NCI-H2081 (cell line): ENCODE measurements at places on chromosomes 2 and 18.

DNA sequence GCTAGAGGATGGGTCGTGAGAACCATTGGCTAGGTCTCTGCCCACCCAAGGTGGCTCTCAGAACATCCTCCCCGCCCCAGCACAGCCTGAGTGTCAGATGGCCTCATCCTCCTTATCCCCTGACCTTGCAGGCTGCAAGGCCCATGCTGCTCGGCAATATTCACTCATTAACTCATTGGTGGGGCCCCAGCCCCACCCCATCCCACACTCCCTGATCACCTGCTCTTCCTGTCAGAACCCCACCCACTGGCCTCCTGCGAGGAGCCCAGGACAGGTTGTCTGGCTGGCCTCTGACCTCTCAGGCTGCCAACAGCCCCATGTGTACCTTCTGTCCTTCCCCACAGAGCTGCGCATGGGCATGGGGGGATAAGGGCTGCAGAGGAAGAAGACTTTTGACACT lies 5.3 kb downstream of the ADCY3 start:
- DNase-seq = no peak

- DNase-seq = no peak
These were observed 66.1 kb downstream of the COLEC12 start for GRCh38 chr18:434410-434809.

GRCh38 chr2:16409849-16410248 lies 255.8 kb downstream of the CYRIA start:
- no peak for DNase-seq

GRCh38 chr2:175597286-175597685 lies 404.8 kb downstream of the LNPK start:
- no peak for DNase-seq

DNA sequence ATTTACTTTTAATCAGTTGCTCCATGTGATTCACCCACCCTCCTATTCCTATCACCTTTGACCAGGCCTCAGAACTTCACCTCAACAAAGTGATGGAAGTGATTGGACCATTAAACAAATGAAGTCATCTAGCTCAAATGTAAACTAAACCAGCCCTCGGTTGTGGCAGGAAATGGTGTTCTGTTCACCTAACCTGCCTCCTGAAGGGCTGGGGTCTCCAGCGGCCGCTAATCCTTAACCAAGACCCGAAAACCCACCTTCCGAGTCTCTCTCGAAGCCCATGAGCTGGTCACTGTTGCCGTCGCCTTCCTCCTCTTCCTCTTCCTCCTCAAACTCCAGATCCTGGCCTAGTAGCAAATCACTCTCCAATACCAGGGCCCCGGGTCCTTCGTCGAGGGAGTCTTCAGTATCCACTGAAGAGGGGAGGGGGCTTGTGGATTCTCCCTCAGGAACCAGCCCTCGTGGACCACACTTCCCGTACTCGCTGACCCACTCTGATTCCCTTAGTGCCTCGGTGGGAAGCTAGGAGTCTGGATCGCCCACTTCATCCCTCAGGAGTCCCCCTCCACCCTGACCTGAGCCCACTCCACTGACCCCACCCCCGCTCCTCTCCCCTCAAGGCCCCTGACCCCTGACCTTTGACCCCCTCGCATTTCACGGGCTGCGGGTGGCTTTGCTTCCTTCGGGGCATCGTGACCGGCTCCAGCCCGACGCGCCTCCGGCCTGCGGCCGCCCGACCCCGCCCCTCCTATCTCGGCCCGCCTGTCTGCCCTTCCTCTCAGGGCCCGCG lies 503 bp downstream of the ZNF513 start:
- DNase-seq = peak; percentile 46

GRCh38 chr2:10518470-10519393 lies 70.6 kb upstream of the ODC1 start:
- no peak for DNase-seq
